ENCODE measurements at places on chromosomes 4 and X. TPM values are rescaled to one million over a fixed set of nuclear protein-coding genes. Genes with fewer than 3 reads are reported as not detected.

DNA sequence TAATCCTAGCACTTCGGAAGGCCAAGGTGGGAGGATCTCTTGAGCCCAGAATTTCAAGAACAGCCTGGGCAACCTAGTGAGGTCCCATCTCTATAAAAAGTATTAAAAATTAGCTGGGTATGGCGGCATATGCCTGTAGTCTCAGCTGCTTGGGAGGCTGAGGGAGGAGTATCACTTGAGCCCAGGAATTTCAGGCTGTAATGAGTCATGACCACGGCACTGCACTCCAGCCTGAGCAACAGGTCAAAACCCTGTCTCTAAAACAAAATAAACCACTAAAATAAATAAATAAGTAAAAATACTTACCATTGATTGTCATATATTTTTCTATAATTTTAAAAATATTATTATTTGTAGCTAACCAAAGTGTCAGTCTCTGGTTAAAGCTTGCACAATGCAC is 315.6 kb upstream of the SMIM31 start:
- no peak for DNase-seq

- DNase-seq: no peak
These were observed 137.9 kb downstream of the GRIA2 start for GRCh38 chr4:157358439-157358838.

DNA sequence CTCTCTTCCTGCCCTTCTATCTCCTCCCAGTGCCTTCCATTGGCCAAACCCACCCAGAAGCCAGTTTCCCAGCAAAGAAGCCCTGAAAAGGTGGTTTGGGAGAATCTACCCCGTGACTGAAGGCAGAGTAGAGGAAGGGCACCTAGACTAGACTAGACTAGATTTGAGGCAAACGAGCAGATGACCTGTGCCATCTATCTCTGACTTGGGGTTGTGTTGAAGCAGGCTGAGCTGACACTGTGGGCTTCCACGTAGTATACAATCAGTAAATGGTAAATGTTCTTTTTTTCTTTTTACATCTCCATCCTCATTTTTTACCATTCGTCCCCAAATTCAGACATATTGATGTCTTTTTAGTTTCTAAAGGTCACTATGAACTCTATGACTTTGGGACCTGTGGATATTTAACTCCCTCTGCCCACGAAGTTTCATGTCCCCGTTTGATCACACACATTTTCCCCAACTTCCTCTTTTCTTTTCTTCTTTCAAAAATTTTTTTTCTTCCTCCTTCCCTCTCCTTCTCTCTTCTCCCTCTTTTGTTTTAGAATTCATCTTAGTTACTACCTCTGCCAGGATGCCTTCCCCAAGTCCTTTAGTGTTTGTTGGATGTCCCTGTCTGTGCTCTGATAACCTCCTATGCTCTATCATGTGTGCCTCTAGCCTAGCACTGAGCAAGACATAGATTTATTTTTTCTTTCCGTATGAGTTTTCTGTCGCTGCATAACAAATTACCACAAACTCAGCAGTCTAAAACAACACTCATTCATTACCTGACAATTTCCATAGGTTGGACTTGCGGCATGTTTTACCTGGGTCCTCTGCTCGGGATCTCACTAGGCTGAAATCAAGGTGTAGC is 6.2 kb upstream of the AFF1 start:
- no peak for DNase-seq

- DNase-seq: no peak
These were observed 828.7 kb downstream of the PCDH7 start for GRCh38 chr4:31548823-31549222.

GRCh38 chr4:137417676-137418075 is 114.6 kb downstream of the PCDH18 start:
- no peak for DNase-seq

DNA sequence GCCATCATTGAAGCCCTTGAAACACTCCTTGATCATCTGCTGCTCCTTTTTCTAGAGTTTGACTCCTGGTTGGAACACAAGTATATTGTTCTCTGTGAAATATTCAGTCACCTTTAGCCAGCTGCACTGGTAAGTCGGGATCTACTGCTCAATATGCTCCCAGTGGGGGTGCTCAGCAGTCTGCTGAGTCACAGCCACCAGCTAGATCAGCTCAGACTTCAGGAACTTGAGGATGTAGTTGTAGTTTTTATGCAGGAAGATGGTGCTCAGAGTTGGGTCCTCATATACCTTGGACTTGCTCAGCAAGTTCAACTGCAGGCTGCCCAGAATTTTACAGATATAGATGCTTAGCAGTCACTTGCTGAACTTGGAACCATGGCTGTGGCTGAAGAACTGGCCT is 202.5 kb upstream of the RPL34 start:
- no peak for DNase-seq

GRCh38 chrX:125005863-125006262 is 313.8 kb upstream of the TEX13C start:
- no peak for DNase-seq

- DNase-seq: no peak
These were observed 51.1 kb downstream of the SLC10A7 start for GRCh38 chr4:146470604-146471003.

DNA sequence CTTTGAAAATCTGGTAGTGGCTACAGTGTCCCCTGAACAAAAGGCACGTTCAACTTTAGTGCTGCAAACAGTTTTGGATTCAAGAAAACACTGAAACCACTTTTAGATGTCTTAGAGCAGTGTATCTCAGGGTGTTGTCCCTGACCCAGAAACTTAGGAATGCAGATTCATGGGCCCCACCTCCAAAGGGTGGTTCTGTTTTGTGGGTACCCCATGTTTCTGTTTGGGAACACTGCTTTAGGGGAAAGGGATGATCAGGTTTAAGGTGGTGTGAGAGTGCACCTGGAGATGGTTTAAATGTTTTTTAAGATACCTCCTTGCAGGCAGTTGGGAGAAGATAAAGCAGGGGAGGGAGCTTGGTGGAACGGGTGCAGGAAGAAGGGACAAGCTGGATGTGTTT is 55.6 kb downstream of the JADE1 start:
- no peak for DNase-seq

GRCh38 chrX:129493643-129494042 is 29.6 kb downstream of the SMARCA1 start:
- DNase-seq: no peak

- DNase-seq: no peak
These were observed 519.0 kb downstream of the IL15 start for GRCh38 chr4:142155347-142155746.

DNA sequence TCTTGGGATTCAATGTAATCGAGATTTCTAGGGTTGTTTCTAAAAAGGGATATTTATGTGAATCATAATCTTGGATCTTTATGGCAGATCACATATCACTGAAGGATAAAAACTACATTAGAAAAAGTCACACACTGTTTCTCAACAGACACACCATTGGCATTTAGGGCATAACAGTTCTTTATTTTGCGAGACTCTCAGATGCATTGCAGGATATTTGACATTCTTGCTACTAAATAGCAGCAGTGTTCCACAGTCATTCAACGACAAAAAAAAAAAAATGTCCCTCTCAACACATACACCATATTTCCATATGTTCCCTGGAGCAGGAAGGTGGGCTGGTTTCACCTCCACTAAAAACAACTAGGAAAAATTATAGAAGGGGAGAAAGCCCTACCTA is 243.4 kb upstream of the PCDH18 start:
- no peak for DNase-seq

- no peak for DNase-seq
These were observed 4.1 kb upstream of the INTS6L start for GRCh38 chrX:135516376-135516775.

DNA sequence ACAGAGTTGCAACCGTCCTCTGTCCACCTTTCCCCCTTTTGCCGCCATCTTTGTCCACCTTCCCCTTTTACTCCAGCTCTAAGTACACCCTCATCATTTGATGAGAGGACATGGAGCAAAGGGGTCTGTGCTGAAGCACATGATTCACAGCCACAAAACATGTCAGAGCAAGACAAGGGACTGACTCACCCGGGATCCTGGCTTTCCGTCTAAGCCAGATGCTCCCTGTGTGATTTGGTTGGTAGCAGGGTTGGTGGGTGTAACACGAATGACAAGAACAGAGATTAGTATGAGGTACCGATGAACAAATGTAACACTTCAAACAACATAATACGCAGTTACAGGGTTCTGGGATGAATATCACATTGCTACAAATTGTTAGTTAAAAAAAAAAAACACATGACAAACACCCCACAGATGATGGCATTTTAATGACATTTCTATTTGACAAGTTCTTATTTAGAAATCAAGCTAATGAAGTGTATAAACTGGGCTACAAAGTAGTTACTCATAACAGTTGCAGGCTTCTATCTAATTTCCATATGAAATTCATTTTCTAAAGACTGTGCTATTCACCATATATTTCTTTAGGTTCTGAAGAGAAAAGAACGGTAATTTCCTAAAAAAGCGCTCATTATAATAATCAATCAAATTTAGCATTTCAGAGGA is 71.4 kb upstream of the ETNPPL start:
- DNase-seq: no peak

DNA sequence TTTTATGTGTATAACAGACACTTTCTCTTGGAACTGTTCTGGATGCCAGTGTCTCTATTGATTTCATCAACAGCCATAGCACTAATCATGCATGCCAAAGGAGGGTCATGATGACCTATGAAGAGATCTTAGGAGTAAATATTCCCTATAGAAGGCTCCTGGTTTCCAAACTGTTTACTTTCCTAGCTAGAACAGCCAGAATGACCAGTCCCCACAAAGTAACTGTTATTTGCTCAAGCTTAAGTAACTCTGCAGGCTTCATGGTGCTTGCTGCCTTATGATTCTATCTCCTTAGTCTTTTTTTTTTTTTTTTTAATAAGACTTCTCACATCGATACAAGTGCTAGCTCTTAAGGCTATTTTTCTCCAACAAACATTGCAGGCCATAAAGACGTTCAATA is 12.4 kb downstream of the S100G start:
- no peak for DNase-seq

GRCh38 chr4:1979477-1980196 is 29.1 kb downstream of the NELFA start:
- no peak for DNase-seq

GRCh38 chr4:123984886-123985285 is 588.3 kb downstream of the SPRY1 start:
- no peak for DNase-seq

GRCh38 chr4:3310301-3311094 is 17.7 kb downstream of the RGS12 start:
- DNase-seq: no peak

- peak; percentile 88 for DNase-seq
These were observed 11.9 kb downstream of the G6PD start for GRCh38 chrX:154534526-154535322.

DNA sequence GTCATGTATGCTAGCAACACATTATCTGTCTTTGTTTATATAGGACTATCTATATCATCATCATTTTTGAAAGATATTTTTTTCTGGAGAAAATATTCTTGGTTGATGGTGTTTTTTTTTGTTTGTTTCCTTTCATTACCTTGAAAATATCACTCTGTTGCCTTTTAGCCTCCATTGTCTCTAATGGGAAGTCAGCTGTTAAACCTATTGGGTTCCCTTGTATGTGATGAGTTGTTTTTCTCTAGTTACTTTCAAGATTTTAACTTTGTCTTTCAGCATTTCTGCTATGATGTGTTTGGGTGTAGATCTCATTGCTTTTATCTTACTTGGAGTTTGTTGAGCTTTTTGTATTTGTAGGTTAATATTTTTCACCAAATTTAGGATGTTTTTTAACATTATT is 124.4 kb downstream of the EDA start:
- no peak for DNase-seq

- no peak for DNase-seq
These were observed 24.2 kb downstream of the SMC1A start for GRCh38 chrX:53398216-53398615.

- DNase-seq: no peak
These were observed 60.2 kb downstream of the KCNIP4 start for GRCh38 chr4:21888195-21888976.

DNA sequence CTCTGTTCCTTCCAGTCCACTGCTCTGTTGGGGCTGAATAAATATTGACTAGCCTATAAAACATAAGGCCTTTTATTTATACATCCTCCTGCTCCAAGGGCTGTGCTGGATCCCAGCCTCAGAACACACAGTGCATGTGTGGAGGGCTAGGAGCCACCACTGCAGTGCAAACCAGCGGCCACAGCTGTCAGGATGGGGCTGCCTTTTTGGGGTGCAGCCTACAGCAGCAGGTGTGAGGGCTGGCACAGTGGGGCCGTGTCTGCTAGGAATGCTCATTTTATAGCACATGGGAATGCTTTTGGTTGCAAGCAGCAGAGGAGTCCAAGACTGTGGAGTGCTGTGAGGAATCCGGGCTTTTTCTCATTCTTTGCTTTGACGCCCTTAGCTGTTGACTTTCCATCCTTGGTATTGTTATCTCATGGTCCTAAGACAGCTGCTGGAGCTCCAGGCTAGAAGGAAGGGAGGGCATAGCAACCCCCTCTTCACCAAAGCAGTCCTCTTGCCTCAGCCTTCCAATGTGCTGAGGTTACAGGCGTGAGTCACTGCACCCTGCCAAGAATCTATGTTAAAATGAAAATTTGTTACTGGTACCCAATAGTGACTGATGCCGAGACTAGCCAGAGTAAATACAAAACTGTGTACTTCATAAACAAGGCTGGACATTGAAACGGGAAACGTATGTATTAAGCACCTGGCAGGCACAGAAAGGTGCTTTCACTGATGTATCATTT is 334.3 kb upstream of the GATB start:
- DNase-seq: no peak

- peak; percentile 4 for DNase-seq
These were observed 183.2 kb upstream of the PUDP start for GRCh38 chrX:7330971-7331746.

DNA sequence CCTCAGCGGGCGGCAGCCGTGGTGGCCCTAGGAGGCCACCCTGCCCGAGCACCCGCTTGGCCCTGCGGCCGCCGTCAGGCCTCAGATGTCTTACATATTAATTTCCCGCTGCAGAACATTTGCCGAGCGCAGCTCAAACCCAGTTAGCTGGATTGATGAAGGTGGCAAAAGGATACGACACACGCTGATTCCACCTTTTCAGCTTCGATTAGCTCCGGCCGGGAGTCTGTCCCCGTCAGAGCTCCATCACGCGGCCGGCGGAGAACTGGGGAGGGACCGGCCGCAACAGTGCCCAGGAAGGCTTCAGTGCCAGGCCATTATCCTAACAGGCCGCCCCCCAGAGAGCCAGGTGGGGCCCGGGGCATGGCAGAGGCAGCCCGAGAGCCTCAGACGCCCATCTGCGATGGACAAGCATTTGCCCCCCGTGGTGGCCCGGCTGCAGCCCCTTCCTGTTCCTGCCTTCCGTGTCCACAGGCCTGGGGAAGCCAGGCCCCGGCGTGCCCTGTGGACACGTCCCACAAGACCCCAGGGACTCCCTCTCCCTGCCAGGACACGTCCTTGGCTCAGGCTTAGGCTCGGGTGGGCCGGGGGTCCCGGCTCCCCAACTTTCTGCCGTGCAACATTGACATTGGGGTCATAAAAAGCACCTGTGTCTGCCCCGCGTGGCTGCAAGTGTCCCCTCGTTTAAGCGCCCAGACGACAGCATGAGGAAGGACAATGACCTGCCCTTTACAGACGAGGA is 133.8 kb upstream of the NKX1-1 start:
- DNase-seq: peak; percentile 25

TMSB15C gene
- total RNA-seq: 0.84 TPM

PITX2 gene
- 0.51 TPM for total RNA-seq

SOWAHB gene
- total RNA-seq: 24.8 TPM

UGT2A1 gene
- not detected for total RNA-seq

PNCK gene
- 4.6 TPM for total RNA-seq

PNMA6A gene
- 2.6 TPM for total RNA-seq

HS6ST2 gene
- total RNA-seq: 1.5 TPM

PTPN13 gene
- 3.7 TPM for total RNA-seq

NAT8L gene
- total RNA-seq: 0.26 TPM

BST1 gene
- total RNA-seq: 14.6 TPM
